Renal cortical epithelial cell (primary cell): ENCODE measurements at places on chromosomes 3 and 15. TPM values are rescaled to one million over a fixed set of nuclear protein-coding genes. Genes with fewer than 3 reads are reported as not detected.

Gene TP63
- under 0.01 and 0.52 TPM in 2 replicates for total RNA-seq

Gene CACNA1D
- total RNA-seq: 0.52 and 1.5 TPM in 2 replicates

Gene SLC35G2
- total RNA-seq: 13.7 and 16.5 TPM in 2 replicates

Gene LTK
- 0.25 and 1.0 TPM in 2 replicates for total RNA-seq

Gene KNG1
- total RNA-seq: 0.99 TPM in 1 of 2 replicates, not detected in the other

Gene P2RY12
- total RNA-seq: not detected in 2 replicates

Gene MNS1
- 0.35 and 4.2 TPM in 2 replicates for total RNA-seq

Gene GOLGA6L7
- not detected in 2 replicates for total RNA-seq

Gene GOLGA8K
- total RNA-seq: 0.40 TPM in 1 of 2 replicates, not detected in the other

Gene SACM1L
- 29.5 and 76.5 TPM in 2 replicates for total RNA-seq

Gene LHFPL4
- total RNA-seq: 0.05 TPM in 1 of 2 replicates, not detected in the other

Gene NGRN
- 102 and 121 TPM in 2 replicates for total RNA-seq

Gene SH2D7
- not detected in 2 replicates for total RNA-seq

Gene IGF2BP2
- 33.5 and 65.1 TPM in 2 replicates for total RNA-seq

Gene COL7A1
- total RNA-seq: 129 and 165 TPM in 2 replicates

Gene SI
- not detected in 2 replicates for total RNA-seq

Gene EDC3
- 5.4 and 16.5 TPM in 2 replicates for total RNA-seq

Gene PLA2G4D
- not detected in 2 replicates for total RNA-seq

Gene GP5
- total RNA-seq: under 0.01 and 0.10 TPM in 2 replicates

Gene CNTN3
- total RNA-seq: 0.80 and 3.5 TPM in 2 replicates

Gene MASP1
- 0.52 and 3.5 TPM in 2 replicates for total RNA-seq

DNA sequence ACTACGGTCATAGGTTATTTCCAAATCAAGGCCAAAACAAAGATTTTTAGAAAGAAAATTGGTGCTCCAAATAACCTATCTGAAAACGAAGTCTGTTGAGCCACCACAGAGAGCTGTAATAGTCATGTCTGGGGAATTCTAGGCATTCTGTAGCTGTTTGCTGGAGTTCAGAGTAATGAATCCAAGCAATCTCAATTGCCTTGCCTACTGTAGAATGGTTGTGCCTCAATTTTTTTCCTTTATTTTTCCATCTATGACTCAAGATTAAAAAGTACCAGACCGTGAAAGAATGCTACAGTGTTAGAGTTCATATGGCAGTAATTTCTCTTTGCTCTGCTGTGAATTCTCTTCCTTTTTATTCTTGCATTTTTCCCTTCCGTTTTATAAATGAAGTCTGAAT lies 1007.2 kb upstream of the ALCAM start:
- peak; percentile 98 for DNase-seq

GRCh38 chr3:73473181-73473897 lies 151.4 kb downstream of the PDZRN3 start:
- no peak for DNase-seq

- DNase-seq: no peak
Measured at GRCh38 chr3:162626172-162626571, 1129.6 kb downstream of the OTOL1 start.

DNA sequence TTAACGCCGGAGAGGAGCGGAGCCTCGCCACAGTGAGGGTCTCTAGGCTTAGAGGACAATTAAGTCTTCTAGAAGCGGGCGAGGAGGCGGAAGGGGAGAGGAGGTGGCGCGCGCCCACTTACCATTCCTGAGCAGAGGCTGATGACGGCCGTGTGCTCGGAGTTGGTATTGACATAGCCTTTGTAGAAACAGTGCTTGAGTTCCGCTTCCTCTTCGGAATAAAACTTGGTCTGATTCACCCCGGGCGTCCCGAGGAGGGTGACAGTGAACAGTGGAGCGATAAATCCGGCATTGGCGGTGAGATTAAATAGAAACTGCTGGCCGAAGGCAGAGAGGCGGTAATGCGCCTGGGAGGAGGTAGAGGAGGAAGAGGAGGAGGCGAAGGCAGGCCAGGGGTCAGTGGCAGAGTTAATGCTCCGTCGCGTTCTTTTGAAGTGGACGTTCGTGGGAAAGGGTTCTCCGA lies 1.3 kb downstream of the ADAMTS9 start:
- peak; percentile 71 for DNase-seq

DNA sequence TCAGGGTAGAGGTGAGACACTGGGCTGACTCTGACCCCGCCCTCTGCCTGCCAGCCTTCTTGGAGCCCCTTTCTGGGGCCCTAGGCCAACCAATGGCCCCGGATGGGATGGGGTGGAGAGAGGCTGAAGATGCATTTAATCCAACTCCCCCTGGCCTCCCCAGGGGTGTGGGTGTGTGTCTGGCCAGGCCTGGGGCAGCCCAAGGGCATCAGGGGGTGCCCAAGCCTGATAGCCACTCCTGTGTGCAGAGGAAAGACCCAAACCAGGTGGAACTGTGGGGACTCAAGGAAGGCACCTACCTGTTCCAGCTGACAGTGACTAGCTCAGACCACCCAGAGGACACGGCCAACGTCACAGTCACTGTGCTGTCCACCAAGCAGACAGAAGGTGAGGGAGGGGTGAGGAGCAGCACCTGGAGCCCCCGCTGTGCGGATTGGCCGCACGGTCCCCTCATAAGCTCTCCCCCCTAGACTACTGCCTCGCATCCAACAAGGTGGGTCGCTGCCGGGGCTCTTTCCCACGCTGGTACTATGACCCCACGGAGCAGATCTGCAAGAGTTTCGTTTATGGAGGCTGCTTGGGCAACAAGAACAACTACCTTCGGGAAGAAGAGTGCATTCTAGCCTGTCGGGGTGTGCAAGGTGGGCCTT lies 9.5 kb downstream of the SPINT1 start:
- DNase-seq: no peak

DNA sequence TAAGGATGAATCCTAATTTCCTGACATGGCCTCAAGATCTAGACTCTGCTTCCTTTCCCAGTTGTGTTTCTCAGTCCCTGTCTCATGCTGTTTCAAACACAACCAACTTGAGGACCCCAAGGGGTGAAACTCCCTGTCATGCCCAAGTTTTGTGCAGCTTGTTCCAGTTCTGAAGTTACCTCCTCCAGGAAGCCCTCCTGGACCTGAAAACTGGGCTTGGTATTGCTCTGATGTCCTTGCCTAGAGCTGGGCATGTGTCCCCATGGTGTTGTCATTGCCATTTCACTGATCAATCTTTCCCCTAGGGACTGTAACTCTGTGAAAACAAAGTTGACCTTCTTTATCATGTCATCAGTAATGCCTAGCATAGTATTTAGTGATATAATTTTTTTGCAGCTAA lies 6.1 kb upstream of the LMOD3 start:
- DNase-seq: no peak

GRCh38 chr3:176961916-176962315 lies 235.4 kb downstream of the TBL1XR1 start:
- DNase-seq: peak; percentile 54

DNA sequence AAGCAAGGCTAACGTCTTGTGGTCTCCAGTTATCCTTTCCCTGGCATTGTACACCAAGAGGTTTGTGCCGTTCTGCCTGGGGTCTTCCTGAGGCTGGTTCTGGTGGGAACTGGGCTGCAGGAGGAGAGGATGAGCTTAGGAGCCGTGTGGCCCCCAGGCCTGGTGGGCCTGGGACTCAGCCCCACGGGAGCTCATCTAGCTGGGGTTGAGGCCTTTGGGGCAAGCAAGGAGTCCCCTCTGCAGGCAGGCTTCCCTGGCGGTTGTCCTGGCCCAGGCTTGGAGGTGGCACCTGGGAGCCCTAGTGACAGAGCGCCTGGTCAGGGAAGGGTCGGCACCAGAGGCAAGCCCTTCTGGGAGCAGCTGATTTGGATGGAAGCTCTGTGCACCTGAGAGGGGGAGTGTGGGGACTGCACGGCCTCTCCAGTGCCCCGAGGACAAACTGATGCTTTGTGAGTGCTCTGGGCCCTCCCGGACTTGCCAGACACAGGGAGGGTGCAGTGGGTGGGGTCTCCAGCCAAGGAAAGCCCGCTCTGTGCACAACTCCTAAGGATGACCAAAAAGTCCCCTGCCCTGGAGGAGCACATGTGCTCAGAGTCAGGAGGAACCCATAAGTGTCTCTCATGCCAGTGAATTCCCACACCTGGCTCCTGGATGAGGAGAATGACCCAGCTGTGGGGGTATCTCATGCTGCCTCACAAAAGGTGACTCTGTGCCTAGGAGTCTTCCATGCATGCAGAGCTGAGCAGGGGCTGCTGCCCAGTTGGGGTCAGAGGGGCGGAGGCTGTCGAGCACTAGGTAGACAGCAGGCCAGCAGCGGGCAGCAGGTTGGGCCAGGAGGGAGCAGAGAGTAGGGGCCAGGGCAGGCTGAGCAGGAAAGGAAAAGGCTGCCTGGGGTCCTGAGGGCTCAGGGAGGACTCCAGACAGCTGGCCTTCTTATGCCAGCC lies 2.7 kb downstream of the PAK6 start:
- DNase-seq: no peak

DNA sequence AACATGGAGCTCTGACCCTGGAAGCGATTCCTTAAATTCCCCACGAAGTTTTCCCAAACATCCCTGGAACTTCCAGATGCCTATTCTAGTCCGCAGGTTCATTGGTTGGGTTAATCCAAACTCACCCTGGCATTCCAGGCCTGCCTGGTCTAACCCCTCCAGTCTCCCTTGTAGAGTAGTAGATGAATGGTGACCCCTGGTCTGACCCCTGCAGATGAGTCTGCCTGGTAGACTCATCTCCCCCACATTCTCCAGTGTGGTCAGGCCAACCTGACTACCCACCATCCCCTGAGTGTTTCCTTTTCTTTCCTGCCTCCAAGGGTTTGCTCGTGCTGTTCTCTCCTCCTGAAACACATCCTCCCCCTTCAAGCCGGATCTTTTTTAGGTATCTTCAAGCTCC lies 10.8 kb upstream of the HRH1 start:
- peak; percentile 80 for DNase-seq

GRCh38 chr15:95511671-95512070 lies 818.8 kb upstream of the NR2F2 start:
- DNase-seq: no peak

DNA sequence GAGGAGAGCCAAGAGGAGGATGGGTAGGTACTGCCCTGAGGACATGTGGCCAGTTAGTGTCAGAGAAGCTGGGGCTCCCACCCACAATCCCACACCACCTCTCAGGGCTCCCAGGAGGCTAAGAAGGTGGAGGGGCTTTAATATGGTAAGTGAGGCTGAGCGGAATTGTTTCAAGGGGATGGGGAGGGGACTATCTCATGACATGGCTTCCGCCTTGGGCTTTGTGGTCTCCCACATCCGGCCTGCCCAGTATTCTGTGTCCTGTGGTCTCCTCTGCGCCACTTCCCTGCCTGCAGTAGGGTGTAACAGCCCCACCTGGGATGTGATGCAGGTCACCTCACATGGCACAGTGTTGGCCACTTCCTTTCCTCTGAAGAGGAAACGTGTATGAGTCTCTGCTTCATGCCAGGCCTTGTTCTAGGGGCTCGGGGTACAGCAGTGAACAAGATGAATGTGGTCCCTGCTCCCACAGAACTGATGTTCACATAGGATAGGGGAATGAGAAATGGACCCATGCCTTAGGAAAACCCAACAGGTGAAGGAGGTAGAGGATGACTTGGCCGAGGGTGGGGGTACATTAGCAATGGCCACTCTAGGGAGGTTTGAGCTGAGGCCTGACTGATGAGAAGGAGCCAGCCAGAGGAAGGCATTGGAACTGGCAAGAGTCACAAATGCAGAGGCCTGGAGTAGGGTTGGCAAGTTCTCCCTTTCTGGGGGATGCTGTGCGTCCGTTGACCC lies 3.2 kb downstream of the NEIL1 start:
- no peak for DNase-seq

- no peak for DNase-seq
Measured at GRCh38 chr3:108410531-108410984, 99.8 kb downstream of the MYH15 start.

GRCh38 chr3:59797533-59797932 lies 747.7 kb upstream of the CFAP20DC start:
- no peak for DNase-seq

GRCh38 chr15:57327985-57328471 lies 48.3 kb upstream of the CGNL1 start:
- DNase-seq: peak; percentile 33

- no peak for DNase-seq
Measured at GRCh38 chr3:108251265-108251664, 29.0 kb upstream of the IFT57 start.

DNA sequence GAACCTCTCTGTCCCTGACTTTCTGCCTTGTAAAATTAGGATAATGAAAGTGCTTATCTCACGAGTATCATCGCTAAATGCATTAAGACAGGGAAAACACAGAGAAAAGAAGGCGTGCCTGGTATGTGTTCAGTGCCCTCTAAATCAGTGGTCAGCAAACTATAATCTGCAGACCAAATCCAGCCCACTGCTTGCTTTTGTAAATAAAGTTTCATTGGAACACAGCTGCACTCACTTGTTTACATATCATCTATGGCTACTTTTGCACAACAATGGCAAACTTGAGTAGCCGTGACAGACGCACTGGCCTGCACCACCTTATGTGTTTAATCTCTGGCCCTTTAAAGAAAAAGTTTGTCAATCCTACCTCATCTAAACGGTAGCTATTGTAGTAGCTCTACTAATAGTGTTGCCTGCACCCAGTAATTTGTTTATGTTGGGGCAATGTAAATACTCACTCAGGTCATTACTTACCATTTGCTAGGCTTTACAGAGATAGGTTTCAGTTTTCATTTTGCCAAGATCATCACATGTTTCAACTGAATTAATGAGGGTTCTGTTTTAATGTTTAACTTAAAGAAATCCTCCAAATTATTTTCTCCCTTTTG lies 229.4 kb downstream of the FEZF2 start:
- peak; percentile 26 for DNase-seq

DNA sequence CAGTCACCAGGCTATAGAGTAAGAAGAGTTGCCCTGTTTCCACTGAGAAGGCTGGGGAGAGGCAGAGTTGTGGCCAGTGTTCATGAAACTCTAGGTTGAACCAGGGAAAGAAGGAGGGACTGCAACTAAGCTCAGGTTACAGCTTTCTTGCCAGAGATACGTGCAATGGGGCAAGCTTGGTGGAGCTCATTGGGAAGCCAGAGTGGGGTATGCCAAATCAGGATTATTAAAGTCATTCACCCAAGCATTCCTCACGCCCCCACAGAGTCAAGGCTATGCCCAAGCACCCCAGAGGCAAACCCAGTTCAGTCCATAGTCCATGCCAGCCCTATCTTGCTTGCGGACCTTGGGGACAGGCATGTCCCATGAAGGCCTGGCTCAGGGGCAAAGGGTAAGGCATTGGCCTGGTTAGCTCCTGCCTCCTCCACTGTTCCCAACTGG lies 17.6 kb downstream of the SLC6A20 start:
- DNase-seq: no peak

- no peak for DNase-seq
Measured at GRCh38 chr3:84904212-84904611, 54.6 kb upstream of the CADM2 start.
